ENCODE measurements at places on chromosomes 7 and 10.

DNA sequence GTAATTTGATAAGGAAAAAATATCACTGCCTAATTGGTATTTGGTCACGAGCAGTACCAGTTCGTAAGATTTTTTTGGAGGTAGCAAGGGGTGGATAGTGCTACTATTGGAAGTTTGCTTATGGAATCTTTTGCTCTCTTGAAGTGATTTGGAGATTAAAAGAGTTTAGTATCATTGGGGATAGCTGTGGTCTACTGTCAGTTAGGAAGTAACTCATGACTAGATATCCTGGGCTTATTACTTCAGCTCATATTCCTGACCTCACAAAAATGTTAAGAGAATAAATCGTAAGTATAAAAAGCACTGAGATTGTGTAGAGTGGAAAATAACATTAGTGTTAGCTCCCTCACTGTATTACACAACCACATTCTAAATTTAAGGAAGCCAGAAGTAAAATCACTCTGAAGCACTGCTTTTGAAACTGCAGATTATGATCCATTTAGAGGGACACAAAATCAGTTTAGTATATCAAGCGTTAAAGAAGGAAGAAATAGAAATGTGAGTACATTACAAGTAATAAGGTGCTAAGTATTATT, 22.6 kb downstream of the SGPL1 start:
- DNase-seq = no peak

DNA sequence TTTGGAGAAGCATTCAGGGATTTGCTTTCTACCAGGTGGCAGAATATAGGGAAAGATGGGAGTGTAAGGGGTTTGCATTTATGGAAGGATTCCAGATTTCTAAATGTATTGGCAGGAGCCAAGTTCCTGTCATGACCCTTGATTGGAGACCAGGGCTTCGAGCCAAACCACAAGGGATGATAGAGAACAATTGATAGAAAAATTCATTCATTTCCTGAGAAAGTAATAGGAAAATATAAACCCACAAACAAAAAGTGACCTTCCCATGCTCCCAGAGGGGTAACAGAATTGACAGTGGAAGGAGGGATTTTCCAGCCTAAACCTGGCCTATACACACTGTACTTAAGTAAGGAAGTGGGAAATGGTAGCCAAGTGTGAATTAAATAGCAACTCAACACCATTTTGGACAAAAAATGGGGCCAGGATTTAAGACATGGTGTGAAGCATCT, 22.4 kb upstream of the IFIT2 start:
- DNase-seq = peak; percentile 81

- DNase-seq = no peak
Observed at GRCh38 chr7:115178835-115179234, 256.9 kb downstream of the MDFIC start.

DNA sequence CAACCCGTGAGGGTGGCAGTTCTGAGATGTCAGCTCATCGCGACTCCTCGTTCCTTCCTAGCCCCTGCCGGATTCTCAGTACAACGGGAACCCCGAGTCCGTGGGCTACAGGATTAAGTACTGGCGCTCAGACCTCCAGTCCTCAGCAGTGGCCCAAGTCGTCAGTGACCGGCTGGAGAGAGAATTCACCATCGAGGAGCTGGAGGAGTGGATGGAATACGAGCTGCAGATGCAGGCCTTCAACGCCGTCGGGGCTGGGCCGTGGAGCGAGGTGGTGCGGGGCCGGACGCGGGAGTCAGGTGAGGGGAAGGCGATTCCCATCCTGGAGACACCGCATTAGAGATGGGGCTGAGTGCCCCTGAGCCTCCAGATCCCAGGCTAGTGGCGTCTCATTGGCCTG, 568.1 kb upstream of the FOXK1 start:
- DNase-seq = no peak

GRCh38 chr7:73770860-73771670, 995 bp upstream of the CLDN3 start:
- no peak for DNase-seq

GRCh38 chr7:156611014-156612010, 29.3 kb upstream of the RNF32 start:
- DNase-seq = no peak

DNA sequence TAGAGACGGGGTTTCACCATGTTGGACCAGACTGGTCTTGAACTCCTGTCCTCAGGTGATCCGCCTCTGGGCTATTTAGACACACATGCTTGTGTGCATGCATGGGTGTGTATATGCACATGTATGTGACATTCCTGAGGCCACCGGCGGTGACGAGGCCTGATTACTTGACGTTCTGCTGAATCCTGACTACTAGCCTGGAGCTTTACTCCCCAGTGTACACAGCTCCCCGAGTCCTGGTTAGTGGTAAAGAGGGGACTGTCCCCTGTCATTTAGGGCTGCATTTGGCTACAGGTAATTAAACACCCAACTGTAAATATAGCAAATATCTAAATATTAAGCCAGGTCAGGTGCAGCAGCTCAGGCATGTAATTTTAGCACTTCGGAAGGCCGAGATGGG, 14.2 kb downstream of the GTF2IRD1 start:
- DNase-seq = no peak

- no peak for DNase-seq
Observed at GRCh38 chr10:128156999-128157755, 31.0 kb upstream of the MKI67 start.

DNA sequence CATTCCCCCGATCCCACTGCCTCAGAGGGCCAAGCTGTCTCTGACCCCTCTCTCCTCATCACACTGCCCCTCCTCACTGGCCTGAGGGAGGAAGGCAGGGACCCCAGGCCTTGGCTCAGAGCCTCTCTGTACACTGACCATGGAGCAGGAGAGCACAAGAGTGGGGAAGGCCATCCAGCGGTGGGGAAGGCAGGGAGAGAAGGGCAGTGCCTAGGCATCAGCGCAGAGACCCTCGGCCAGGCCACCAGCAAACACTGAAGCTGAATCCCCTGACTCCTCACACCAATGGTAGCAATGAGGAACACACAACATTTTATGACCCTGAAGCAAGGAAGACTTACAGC, 14.8 kb downstream of the OGDHL start:
- DNase-seq = no peak

DNA sequence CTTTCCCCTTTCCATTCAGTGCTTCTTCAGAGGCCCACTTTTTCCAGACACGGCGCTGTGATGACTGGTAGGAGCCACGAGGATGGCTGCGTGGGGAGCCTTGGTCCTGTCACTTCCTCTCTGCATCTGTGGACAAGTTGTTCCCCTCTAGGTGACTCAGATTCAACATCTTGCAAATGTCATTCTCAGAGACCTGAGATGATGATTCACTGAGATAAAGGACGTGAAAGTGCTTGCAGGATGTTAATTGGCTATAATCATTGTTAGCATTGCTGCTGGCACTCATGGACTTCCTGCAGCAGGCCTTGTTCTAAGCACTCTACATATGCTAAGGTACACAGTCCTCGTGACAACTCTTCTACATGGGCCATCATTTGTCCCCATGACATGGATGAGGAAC, 489.8 kb upstream of the ZMIZ1 start:
- DNase-seq = peak; percentile 51

GRCh38 chr7:105707381-105707780, 126.1 kb upstream of the EFCAB10 start:
- no peak for DNase-seq

DNA sequence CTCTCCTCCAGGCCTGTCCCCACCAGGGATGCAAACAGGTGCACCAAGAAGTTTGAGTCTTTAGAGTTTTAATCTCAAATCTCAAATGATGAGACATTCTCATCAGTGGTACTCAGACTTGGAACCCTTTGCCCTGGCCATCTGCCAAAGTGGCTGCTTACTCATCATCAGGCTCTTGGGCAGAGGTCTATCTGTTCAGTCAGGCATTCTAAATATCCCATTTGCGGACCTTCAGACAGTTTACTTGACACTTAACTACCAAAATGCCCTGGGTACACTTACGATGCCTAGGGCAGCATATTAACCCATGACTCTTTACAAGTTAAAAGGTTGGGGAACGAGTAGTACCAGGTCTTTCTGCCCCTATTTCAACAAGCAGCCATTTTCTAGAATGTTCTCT, 61.2 kb upstream of the YAE1 start:
- peak; percentile 67 for DNase-seq

GRCh38 chr10:3435671-3436070, 263.1 kb upstream of the PITRM1 start:
- peak; percentile 80 for DNase-seq

- no peak for DNase-seq
Observed at GRCh38 chr10:43699516-43699915, 50.8 kb upstream of the ZNF32 start.

DNA sequence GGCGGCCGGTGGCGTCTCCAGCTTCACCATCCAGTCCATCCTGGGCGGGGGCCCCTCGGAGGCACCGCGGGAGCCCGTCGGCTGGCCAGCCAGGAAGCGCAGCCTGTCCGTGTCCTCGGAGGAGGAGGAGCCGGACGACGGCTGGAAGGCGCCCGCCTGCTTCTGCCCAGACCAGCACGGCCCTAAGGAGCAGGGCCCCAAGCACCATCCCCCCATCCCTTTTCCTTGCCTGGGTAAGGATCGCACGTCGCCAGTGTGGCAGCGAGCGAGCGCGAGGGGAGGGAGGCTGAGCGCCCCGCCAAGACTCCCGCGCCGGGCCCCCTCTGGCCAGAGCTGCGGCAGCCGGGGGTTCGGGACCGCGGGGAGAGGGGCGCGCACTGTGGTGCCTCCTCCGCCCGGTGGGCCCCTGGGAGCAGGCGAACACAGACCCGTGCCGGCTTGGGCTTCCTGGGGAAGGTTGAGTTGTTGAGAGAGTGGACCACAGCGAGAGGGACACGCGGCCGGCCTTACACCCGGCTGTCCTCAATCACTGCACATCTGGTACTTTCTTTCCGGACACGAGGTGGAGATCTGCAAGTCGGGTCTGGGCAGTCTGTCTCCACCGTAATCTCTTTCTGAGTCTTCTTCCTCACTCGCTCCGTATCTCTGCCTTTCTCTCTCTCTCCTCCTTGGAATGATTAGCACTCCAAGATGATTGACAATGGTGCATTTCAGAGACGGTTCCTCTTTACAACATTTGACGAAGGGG, 652 bp downstream of the HMX2 start:
- DNase-seq = no peak

- no peak for DNase-seq
Observed at GRCh38 chr7:47092336-47092735, 489.6 kb downstream of the TNS3 start.

DNA sequence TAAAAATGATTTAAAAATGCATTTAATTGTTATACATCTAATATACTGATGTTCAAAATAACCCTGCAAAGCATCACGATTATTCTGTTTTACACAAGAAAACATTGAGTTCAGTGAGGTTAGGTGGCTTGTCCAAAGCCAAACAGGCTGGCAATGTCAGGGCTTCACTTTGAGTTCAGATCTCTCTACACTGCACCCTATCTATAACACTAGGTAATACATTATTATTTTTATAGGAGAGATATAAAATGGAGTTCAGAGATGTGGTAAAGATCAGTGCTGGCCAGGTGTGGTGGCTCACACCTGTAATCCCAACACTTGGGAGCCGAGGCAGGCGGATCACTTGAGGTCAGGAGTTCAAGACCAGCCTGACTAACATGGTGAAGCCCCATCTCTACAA, 165.9 kb upstream of the MYO3A start:
- DNase-seq = no peak

GRCh38 chr10:7955446-7955845, 99.0 kb upstream of the GATA3 start:
- DNase-seq = no peak

- DNase-seq = no peak
Observed at GRCh38 chr10:79128923-79129305, 60.1 kb downstream of the ZMIZ1 start.

DNA sequence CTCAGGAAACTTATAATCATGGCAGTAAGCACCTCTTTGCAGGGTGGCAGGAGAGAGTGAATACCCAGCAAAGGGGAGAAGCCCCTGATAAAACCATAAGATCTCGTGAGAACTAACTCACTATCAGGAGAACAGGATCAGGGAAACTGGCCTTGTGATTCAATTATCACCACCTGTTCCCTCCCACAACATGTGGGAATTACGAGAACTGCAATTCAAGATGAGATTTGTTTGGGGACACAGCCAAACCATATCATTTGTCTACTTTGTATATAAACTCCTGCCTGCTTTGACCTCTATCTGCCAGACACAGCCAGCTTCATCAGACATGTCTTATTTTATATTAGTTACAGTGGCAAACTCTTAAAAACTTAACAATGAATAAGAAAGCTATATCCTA, 50.4 kb downstream of the ARMC3 start:
- DNase-seq = no peak

- no peak for DNase-seq
Observed at GRCh38 chr7:42763137-42763551, 148.7 kb downstream of the C7orf25 start.

GRCh38 chr7:11120068-11120664, 146.5 kb downstream of the PHF14 start:
- DNase-seq = no peak

DNA sequence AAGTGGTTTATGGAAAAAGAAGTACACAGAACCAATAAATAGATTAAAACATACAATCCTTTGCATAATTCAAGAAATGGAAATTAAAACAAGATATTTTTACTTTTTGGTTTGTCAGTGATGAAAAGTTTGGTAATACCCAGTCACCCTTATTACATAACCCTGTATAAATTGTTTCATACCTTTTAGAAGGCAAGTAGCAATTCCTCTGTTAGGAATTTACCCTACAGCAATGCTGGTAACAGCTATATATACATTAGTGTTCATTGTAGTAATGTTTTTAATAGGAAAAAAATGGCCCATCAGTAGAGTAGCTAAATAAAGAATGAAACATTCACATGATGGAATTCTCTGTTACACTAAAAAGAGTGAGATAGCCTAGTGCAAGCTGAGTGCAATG, 42.7 kb downstream of the PTPN12 start:
- no peak for DNase-seq

DNA sequence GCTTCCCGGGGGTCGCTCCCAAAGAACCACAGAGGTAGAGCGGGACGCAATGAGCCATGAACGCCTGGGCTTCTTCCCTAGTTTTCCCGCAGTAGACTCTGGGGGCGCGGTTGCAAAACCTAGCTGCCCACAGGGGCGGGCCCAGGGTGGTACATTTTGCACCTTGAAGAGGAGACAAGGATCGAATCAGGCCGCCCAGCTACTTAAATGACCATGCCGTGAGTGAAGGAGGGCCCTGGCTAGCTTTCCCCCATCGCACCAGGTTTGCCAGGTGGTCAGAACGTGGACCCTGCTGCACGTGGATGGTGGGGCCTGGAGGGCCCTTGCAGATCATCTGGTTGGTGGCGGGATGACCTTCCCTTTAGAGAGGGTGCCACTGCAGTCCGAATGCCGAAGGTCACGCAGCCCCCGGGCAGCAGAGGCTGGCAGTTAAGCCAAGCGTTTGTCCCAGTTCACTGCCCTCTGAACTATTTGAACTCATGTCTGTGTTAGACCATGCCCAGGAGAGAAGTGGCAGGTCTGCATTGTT, 604 bp upstream of the SHTN1 start:
- DNase-seq = no peak

DNA sequence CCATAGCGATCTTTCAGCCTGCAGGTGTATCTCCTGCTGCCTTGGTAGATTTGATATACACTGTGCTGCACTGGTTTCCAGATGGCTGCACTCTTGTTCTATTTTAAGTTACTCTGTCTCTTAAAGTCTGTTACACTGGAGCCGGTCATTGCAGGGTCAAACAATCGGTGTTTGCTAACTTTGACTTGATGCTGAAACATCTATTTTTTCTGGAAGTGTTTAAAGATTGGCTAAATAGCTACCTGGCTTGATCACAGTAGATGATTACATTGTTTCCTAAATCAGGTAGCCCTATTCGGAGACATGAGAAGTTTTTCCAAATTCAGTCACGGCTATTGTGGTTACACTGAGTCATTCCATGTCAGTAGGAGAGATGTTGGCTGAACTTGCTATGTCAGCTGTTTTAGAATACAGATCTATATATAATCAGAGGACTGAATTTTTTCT, 574.8 kb downstream of the ETV1 start:
- peak; percentile 37 for DNase-seq

GRCh38 chr10:73771722-73772280, 10.0 kb upstream of the CHCHD1 start:
- DNase-seq = no peak
